ENCODE measurements at places on chromosomes 13 and 19.

DNA sequence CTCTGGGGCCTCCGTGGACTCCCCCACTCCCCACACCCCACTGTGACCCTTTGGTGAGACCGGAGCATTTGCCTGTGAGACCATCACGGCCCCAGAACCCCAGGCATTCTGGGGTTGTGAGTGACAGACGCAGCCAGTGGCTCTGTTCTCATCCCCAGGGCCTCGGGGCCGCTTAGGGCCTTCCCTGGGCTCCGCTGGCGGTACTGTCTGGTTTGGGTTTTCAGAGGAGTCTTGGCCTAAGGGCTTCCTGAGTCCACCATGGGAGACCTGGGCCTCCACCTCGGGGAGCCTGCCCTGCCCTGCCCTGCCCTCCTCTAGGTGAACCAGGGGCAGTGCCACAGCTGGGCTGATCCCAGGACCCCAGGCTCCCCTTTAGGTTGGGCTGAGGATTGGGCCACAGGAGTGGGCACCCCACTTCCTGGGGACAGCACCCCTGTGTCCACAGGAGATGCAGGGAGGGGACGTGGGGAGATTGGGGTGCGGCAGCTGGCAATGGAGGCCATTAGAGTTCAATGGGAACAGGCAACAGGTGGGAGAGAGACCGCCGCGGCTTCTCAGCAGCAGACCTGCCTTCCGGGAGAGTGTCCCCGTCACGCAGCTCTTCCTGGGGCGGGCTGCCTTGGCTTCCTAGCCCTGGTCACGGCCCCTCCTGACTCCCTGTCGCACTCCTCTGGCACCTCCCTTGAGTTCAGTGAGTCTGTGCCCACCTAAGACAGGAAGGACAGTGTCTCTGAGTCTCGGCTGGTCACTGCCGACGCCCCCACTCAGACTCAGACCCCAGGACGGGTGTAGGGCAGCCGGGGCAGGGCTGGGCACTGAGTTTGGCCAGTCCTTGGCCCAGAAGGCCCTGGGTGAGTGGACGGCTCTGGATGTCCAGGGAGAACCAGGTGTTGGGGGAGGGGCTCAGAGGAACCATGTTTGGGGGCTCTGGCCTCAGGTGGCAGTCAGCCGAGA, 164.1 kb downstream of the KDM4B start:
- ATAC-seq, result no peak

- ATAC-seq, result no peak
Observed at GRCh38 chr13:62931853-62932252, 1516.2 kb upstream of the PCDH20 start.

- peak; percentile 75 for ATAC-seq
Observed at GRCh38 chr19:14369399-14370168, 11.7 kb upstream of the ADGRE5 start.

GRCh38 chr13:78409172-78409571, 194.2 kb downstream of the POU4F1 start:
- no peak for ATAC-seq

GRCh38 chr13:25668345-25668744, 296.6 kb downstream of the ATP8A2 start:
- no peak for ATAC-seq

DNA sequence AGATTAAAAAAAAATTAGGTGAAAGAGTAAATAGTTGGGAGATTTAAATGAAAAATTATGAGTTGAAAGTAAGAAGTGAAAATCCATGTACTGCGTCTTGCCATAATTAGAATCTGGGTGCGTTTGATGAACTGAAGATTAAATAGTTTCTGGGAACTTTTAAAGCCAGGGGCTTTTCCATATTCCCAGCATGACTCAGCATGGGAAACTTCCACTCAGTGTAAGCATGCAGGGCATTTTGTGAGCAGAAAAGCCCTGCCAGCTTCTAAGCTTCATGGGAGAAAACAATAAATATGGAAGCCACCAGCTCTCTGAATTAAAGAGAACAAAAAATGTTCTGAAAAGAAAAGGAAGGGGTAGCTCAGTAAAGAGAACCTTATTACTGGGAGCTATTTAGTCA, 62.0 kb upstream of the EDNRB start:
- no peak for ATAC-seq

GRCh38 chr13:29418026-29418425, 177.5 kb downstream of the SLC7A1 start:
- ATAC-seq, result no peak

DNA sequence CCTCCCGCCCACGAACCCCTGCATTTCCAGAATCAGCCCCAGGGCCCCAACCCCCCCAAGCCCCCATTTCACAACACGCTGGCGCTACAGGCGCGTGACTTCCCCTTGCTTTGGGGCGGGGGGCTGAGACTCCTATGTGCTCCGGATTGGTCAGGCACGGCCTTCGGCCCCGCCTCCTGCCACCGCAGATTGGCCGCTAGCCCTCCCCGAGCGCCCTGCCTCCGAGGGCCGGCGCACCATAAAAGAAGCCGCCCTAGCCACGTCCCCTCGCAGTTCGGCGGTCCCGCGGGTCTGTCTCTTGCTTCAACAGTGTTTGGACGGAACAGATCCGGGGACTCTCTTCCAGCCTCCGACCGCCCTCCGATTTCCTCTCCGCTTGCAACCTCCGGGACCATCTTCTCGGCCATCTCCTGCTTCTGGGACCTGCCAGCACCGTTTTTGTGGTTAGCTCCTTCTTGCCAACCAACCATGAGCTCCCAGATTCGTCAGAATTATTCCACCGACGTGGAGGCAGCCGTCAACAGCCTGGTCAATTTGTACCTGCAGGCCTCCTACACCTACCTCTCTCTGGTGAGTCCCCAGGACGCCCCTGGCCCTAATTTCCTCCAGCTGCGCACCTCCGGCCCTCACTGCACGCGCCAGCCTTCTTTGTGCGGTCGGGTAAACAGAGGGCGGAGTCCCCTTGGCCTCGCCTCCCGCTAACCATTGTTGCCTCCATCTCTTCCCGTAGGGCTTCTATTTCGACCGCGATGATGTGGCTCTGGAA, at the start of gene FTL:
FTL (plus strand) TSS at position 270 of the 766 bp plus-strand sequence; CDS start at position 469, 199 bp downstream.
- peak; percentile 81 for ATAC-seq

All from activated T-helper 17 cell treated with anti-CD3 and anti-CD28 coated beads, Interleukin-2, amount 50 U/mL, for 72 hours (primary cell).